ENCODE measurements at places on chromosomes 4 and X. TPM values are rescaled to one million over a fixed set of nuclear protein-coding genes. Genes with fewer than 3 reads are reported as not detected.

GRCh38 chr4:186400676-186401075, 134.7 kb downstream of the F11 start:
- H3K27me3 ChIP-seq, result no peaks in the 10 kb centered on the region
- H3K4me1 ChIP-seq, result no peaks in the 10 kb centered on the region
- H3K4me3 ChIP-seq, result no peak overlapping the region
- DNase-seq, result no peak

GRCh38 chr4:182938205-182938645, 21.0 kb upstream of the DCTD start:
- no peaks in the 10 kb centered on the region for H3K36me3 ChIP-seq
- H3K4me1 ChIP-seq, result no peaks in the 10 kb centered on the region
- H3K4me3 ChIP-seq, result no peak overlapping the region
- H3K27me3 ChIP-seq, result no peaks in the 10 kb centered on the region

- no peak overlapping the region for H3K27ac ChIP-seq
- H3K4me3 ChIP-seq, result no peak overlapping the region
- H3K27me3 ChIP-seq, result no peaks in the 10 kb centered on the region
- H3K36me3 ChIP-seq, result no peaks in the 10 kb centered on the region
- no peaks in the 10 kb centered on the region for H3K4me1 ChIP-seq
These were observed 15.3 kb upstream of the HPGD start for GRCh38 chr4:174537634-174538033.

DNA sequence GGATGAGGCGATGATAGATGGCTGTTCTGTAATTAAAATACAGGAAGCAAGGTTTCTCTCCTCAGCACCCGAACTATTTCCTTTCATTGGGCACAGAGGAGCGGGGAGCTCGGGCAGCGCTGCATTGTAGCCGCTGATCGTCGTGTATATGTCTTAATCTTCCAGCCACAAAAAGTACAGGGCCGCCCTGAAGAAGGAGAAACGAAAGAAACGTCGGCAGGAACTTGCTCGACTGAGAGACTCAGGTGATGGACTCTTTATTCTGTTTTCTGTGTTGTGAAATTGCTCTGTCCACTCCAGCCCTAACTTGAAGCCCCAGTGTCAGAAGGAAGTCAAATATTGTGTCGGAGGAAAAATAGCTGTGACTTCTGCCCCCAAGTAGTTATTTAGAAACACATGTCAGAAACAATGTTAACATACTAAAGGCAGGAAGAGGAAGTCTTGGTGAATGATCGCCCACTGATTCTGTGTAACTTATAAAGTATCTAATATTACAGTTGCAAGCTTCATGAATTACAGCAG, 546 bp downstream of the ZRSR2 start:
- H3K4me1 ChIP-seq, result peaks cover 12% of the 10 kb centered on the region
- peak overlapping the region; percentile 92 for H3K4me3 ChIP-seq
- H3K27me3 ChIP-seq, result no peaks in the 10 kb centered on the region
- H3K27ac ChIP-seq, result peak overlapping the region; percentile 93
- DNase-seq, result no peak

The TMPRSS11F gene
- total RNA-seq, result not detected

DNA sequence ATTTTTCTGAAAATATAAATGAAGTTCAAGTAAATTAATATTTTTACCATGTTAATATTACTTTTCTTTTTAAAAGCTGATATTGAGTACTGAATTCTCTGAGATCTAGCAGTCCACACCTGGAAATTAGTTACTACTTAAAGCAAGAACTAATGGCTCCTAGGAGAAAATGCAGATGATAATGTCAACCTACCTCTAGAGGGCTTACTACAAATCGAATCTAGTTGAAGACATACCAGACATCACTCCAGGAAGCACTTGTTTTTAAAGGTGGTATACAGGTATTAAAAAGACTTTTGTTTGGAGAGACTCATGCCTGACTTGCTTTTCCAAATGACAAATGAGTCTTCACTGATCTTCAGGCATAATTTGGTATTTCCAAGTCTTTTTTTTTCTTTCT, 516.4 kb upstream of the BOD1L1 start:
- no peaks in the 10 kb centered on the region for H3K4me1 ChIP-seq
- DNase-seq, result no peak
- H3K27me3 ChIP-seq, result no peaks in the 10 kb centered on the region
- no peak overlapping the region for H3K27ac ChIP-seq
- H3K36me3 ChIP-seq, result no peaks in the 10 kb centered on the region
